OCI-M1 (cell line): ENCODE measurements at places on chromosomes 4 and X.

GRCh38 chr4:127181001-127181400 is 451.8 kb upstream of the INTU start:
- DNase-seq = no peak

- no peak for DNase-seq
These were observed 110.3 kb upstream of the KIT start for GRCh38 chr4:54547299-54548097.

DNA sequence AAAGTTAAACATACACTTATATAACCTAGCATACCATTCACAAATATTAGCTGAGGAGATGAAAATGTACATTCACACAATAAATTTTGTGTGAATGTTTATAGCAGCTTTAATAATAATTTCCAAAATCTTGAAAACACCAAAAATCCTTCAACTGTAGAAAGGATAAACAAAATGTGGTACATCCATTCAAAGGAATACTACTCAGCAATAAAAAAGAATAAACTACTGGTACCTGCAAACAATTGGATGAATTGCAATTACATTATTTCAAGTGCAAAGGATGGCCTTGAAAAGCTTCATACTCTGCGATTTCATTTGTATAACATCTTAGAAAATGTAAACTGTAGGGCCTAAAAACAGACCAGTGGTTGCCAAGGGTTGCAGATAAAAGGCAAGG is 11.7 kb upstream of the RPS6KA6 start:
- no peak for DNase-seq

- no peak for DNase-seq
These were observed 240.2 kb downstream of the RAPGEF2 start for GRCh38 chr4:159343116-159343515.

DNA sequence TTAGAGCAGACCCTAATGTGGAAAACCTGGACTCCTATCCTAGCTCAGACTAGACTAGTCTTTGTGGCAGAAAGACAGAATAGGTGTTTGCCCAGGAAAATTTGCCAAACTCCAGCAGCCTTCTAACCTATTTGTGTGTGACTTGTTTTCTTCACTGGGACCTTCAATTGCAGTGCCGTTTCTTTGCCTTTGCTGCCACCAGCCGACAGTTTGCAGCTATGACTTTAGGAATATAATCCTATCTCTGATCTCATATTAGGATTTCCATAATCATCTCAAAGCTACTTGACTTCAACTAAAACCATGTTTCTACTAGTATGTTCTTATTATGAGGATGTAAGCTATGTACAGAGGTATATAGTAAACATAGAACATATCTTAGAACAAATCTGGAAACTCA is 60.2 kb upstream of the PGAM4 start:
- DNase-seq = peak; percentile 53

DNA sequence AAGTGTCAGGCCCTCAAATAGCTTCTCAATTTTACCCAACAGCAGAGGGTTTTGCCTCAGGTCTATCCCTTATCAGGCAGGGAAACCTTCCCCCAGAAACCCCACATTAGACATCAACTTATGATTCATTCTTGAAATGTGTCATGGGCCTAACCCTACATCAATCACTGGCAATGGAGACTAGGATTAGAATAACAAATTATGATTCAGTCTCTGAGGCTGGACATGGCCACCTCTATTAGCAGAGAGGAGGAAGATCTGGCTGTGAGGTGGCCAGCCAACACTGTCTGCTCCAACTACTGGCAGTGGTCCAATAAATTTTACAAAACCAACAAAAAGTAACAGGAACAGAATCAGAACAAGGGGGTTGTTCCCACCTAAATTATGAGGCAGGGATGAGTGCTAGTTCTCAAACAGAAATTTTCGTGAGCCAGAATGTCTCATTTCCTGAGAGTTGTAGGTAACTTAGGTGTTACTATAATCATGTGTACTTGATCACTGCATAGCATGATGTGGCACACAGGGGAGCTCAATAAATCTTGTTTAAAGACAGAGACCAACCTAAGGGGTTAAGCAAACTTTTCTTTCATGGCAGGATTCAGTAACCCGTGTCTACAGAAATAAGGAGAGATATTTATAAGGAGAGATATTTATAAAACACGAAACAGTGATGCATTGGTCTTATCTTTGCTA is 126.8 kb downstream of the NFKB1 start:
- DNase-seq = peak; percentile 35

DNA sequence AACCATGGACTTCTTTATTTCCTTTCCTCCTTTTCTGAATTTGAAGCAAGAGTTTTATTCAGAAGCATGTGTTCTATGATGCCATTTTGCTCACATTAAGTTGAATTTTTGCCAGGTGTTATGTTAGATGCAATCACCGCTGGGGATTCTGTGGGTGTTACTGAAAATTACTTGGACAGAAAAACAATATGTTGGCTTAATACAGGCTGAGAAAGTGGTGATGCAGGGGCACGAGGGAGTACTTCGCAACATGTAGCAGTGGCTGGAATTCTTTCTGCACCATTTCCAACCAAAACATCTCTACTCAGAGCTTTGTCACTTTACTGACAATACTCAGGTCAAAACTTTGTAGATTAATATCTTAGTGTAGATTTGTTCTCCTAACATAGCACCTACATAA is 109.2 kb upstream of the PCDH18 start:
- no peak for DNase-seq

GRCh38 chr4:5750946-5751665 is 40.1 kb downstream of the EVC start:
- no peak for DNase-seq

DNA sequence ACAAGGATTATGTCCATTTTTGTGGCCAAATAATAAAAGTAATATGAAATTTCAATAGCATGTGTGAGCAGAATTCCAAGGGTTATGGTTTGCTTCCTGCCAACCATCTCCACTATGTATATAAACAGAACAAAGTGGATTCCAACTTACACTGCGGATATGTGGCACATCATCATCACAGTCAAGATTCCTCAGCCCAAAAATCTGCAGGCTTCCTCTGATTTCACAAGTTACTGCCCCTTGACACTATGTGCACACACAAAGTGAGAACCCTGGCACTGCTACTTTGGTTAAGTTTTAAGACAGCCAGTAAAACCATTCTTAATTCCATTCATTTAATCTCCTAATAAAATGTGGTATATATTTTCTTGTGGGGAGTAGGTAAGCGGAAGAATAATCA is 76.4 kb downstream of the LEF1 start:
- no peak for DNase-seq

DNA sequence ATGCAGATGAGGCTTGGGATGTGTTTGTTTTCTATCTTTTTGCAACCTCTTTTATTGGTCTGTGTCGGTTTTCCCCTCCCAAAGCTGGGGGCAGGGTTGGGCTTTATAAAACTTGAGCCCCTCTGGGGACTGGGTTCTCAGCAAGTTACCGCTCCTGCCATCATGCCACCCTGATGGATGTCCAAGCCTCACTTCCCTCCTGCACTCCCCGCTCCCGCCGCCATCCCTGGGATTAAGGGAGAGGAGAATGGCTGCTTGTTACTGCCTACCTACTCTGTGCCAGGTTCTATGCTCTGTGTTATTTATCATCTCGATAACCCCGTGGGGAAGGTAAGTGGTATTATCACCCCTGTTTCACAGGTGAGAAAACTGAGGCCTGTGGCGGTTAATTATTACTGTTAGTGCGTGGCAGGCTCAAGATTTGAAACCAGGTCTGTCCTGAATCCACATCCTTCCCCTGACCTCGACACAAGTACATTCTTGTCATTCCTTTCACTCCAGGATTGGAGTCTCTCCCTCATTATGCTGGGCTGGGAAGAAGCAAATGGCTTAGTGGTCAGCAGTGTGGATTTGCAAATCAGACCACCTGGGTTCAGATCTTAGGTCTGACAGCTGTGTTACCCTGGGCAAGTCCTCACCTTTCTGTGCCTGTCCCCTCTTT is 4.5 kb downstream of the UBA1 start:
- no peak for DNase-seq

DNA sequence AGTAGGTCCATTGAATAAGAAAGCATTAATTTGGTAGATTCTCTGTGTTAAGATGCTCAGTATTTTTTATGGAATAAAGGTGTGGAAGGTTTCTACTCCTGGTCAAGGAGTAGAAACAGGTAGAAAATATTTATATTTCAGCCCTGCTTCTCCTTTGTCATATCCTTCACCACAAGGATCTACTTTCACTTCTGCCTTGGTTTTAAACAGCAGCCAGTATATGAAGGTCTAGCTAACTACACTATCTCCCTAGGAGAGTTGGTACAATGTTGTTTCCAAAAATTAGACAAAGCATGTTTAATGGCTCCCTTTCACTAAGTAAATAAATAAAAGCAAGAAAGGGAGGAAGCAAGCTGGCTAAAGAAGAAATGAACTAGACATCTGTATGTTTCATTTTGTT is 44.6 kb upstream of the GYPA start:
- DNase-seq = peak; percentile 60

- no peak for DNase-seq
These were observed 21.3 kb downstream of the WFS1 start for GRCh38 chr4:6290769-6291547.

DNA sequence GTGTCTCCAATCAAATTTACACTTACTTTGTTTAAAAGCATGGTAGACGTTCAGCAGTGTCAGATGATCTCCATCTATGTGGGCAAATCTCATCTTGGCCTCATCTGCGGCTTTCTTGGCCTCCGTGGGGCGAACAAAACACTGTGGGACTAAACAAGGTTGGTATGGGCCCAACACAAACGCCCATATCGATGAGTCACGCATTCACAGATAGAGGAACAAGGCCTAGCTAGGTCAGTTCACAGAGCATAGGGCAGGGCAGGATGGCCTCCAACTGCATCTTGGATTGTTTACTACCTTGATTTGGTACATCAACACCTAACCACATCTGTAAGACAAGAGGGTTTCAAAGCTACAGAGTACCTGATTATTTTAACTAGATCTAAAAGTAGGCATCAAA is 47.3 kb downstream of the DHX15 start:
- no peak for DNase-seq

- DNase-seq = no peak
These were observed 158.9 kb downstream of the GC start for GRCh38 chr4:71625005-71625404.

DNA sequence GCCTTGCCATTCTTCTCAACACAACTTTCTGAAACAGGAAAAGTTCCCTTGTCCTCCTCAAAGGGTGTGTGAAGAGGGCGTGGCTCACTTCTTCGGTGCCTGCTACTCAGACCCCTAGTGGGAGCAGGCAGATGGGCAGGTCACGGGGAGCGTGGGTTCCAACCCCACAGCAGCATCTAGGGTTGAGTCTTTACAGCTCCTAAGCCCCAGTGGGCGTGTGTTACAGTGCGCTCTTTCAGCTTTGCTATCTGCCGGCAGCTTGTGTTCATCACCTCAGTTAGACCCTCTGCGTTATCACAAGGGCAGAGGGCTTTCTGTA is 57.5 kb upstream of the KLF3 start:
- DNase-seq = no peak

DNA sequence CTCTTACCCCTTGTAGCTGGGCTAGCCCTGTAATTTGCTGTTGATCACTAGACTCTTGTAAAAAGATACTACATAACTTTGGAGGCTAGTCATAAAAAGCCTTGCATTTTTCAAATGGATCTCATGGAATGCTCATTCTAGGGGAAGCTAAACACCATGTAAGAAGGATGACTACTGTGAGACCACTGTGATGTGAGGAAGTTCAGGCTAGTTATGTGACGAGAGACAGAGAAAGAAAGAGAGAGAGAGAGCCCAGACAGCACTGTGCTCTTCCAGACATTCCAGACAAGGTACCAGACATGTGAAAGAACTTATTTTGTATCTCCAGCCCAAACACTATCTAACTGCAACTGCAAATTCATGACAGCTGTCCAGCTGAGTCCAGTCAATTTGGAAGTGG is 404.6 kb upstream of the PITX2 start:
- no peak for DNase-seq

DNA sequence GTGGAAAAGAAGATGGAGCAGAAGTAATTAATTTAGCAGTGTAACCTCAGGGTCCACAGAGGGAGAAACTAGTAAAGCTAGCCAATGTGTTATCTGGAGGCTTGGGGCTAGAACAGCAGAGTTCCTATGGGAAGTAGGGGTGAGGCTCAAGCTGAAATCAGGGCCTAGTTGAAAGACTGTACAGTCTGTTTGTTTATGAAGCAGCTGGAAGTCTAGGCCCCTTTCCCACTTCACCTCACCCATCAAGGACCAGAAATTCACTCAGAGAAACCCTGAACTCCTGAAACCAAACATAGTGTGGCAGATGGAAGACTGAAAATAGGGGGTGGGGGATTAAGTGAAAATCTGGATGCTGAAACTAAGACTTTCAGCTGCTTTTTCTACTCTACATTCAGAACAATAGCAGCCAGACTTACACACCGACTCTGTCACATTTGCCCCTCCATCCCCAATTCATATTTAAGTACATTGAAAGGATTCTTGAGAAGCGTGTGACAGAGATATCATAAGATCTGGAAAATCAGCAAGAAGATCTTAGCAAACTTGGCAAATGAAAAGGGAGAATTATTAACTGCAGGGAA is 32.6 kb upstream of the FAM241A start:
- DNase-seq = no peak

GRCh38 chr4:83582289-83582785 is 46.4 kb downstream of the GPAT3 start:
- DNase-seq = peak; percentile 5

- DNase-seq = no peak
These were observed 50.4 kb downstream of the GSTCD start for GRCh38 chr4:105758958-105759357.

DNA sequence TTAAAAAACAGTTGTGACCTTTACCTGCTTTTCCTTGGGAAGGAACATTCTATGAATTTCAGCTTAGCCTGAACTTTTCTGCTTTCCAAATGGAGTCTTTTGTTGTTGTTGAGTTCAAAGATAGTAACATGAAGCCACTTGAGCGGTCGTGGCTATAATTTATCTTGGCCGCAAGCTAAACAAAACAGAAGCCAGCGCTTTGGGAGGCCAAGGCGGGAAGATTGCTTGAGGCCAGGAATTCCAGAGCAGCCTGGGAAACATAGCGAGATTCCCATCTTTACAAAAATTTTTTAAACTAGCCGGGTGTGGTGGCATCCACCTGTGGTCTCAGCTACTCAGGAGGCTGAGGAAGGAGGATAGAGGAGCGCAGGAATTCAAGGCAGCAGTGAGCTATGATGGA is 29.9 kb downstream of the TKTL1 start:
- no peak for DNase-seq

DNA sequence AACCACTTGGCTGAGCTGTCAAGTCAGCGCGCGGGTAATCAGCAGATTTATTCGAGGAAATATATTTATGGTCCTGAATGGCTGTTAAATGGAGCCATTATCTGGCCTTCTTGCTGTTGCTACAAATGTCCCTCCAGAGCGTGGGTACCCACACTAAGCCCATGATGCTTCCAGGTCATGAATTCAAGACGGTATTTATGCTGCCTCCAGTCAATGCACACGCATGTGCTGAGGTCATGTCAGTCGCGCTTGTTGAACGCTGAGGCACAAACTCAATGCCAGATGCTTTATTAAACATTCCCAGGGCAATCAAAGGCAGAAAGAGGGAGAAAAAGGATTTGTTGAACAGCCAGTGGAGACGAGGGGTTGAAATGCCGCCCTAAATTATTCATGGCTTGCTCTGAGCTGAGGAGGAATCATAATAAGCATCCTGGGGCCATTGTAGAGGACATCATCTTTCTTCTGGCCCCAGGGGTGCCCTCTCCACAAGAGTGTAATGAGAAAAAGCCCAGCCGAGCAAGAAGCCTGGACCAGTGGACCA is 36.1 kb upstream of the CLDN24 start:
- DNase-seq = no peak

- no peak for DNase-seq
These were observed 2.3 kb downstream of the HCFC1 start for GRCh38 chrX:153969125-153969903.
